Daoy (cell line): ENCODE measurements at places on chromosomes 16 and 17. TPM values are rescaled to one million over a fixed set of nuclear protein-coding genes. Genes with fewer than 3 reads are reported as not detected.
A peak's percentile ranks its signal among the peaks of the same experiment; 100 is the strongest.

The TBC1D3G gene
- not detected in 2 replicates for total RNA-seq

DNA sequence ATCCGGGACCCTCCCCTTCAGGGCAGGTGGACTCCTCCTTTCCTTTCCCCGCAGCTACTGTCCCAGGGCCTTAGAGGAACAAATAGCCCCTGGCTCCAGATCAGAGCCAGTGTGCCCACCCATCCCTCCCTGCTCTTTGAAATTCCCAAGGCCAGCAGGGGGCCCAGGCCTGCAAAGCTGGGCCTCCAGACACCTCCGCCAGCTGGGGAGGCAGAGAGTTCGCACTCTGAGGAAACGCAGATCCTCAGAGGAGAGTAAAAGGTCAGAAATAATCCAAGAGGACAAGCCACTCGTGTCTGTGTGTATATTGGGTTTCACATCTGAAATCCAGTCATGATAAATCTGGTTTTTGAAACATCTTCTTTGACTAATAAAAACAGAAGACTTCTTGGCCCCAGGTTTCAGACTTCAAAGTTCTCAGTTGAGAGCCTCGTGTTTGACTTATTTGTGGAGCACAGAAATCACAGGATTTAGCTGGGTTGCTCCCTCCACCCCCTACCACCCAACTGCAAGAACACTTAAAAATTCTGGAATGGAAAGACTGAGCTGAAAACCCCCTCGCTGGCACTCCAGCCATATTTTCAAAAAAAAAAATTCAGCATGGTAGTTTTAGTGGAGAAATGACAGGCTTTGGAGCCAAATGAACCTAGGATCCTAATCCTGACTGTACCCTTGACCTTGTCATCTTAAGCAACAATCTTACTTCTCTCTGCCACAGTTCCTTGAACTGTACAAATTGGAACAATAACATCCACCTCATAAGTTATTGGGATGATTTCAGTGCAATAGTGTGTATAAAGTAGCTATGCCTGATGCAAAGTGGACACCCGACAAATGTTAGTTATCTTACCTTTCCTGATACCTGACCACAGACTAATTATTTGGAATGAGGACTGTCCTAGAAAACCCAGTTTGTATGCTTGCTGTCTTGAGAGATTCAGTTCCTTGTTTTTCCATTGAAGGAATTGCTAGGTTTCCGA, 44.5 kb upstream of the TBX2 start:
- DNase-seq = no peak

GRCh38 chr16:11004973-11005610, 60.7 kb downstream of the CLEC16A start:
- peak; percentile 18 for DNase-seq

The TOX3 gene
- total RNA-seq = not detected in 2 replicates

DNA sequence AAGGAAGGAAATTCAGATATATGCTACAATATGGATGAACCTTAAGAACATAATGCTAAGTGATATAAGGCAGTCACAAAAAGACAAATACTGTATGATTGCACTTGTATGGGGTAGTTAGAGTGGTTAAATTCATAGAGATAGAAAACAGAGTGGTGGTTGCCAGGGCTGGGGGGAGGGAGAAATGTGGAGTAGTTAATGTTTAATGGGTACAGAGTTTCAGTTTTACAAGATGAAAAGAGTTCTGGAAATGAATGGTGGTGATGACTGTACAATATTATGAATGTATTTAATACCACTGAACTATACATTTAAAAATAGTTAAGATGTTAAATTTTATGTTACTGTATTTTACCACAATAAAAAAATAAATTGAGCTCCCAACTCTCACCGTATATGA, 157.9 kb downstream of the TOX3 start:
- no peak for DNase-seq
